Omental fat pad (tissue), 4 donors: ENCODE measurements at places on chromosomes 1 and 21. TPM values are rescaled to one million over a fixed set of nuclear protein-coding genes. Genes with fewer than 3 reads are reported as not detected.

OR10Z1 gene
- not detected for total RNA-seq

HTR6 gene
- not detected for total RNA-seq

DNA sequence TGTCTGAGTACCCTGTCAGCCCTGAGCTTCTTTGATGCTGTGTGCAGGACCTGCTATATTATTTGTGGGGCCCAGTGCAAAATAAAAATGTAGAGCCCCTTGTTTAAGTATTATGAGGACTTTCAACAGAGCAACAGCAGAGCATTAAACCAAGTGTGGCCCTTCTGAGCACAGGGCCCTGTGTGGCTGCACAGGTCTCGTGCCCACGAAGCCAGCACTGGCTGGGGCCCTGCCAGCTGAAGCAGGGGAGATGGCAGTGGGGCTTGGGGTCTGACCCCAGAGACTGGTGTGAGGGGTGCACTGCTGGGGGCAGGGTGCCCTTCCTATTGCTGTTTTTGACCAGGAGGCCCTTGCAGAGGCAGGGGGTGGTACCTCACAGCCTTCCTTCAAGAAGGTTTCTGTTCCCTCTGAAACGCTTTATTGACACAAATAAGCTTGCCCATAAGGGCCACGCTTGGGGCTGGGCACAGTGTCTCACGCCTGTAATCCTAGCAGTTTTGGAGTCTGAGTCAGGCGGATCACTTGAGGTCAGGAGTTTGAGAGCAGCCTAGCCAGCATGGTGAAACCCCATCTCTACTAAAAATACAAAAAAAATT is 2.2 kb upstream of the SEMA4A start:
- DNase-seq: no peak

AMY1C gene
- total RNA-seq: not detected

PRR9 gene
- 2.0 TPM for total RNA-seq

DNA sequence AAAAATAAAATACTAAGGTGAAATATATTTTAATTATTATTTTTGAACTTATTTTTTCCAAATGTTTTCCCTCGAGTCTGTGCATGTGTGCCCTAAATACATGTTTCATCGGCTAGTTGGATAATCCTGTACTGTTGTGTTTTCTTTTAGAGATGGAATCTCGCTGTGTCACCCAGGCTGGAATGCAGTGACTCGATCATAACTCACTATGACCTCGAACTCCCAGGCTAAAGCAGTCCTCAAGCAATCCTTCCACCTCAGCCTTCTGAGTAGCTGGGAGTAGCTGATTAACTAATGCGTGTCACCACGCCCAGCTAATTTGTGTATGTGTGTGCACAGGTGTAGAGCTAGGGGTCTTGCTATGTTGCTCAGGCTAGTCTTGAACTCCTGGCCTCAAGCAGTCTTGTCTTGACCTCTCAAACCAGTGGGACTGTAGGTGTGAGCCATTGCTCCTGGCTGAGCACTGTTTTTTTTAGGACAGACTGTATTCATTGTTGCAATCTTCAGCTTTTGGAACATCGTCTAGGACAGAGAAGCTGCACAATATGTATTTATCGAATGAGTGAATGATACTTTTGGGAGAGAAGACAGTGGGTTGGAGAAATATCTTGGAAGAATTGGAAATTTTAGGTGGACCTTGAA is 4.8 kb upstream of the TMCO1 start:
- DNase-seq: no peak

ATF6 gene
- total RNA-seq: 34.5 TPM

DNA sequence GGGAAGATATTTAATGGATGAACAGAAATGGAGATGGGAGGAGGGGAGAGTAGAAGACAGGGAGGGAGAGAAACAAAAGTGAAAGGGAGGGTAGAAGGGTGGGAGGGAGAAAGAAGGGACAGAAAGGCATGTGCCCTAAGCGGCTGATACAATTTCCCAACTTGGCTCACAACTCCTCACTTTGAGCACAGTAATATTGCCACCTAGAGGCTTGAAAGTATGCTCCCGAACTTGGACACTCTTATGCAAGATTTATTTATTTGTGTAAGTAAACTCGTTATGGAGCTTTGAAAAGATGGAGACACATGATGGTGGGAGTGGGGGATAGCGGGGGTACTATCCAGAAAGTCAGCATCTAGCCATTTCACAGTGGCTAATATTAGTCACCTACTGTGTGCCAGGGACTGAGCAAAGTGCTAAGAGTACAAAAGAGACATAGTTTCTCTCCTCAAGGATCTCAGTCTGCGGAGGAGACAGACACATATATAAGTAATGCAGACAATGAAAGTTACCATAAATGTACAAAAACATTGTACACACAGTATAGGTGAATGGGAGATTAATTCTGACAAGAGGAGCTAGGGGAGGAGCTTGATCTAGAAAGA is 189.7 kb downstream of the SEC16B start:
- no peak for DNase-seq

GRCh38 chr1:171788696-171789095 is 7.2 kb downstream of the METTL13 start:
- DNase-seq: no peak

GRCh38 chr1:247317702-247318101 is 14.0 kb downstream of the ZNF496 start:
- no peak for DNase-seq

GRCh38 chr1:184664661-184665060 is 90.0 kb downstream of the EDEM3 start:
- no peak for DNase-seq

DUSP23 gene
- 93.1 TPM for total RNA-seq

- DNase-seq: no peak
Observed at GRCh38 chr21:39604951-39605350, 7.8 kb upstream of the B3GALT5 start.

AMPD1 gene
- total RNA-seq: not detected

DNA sequence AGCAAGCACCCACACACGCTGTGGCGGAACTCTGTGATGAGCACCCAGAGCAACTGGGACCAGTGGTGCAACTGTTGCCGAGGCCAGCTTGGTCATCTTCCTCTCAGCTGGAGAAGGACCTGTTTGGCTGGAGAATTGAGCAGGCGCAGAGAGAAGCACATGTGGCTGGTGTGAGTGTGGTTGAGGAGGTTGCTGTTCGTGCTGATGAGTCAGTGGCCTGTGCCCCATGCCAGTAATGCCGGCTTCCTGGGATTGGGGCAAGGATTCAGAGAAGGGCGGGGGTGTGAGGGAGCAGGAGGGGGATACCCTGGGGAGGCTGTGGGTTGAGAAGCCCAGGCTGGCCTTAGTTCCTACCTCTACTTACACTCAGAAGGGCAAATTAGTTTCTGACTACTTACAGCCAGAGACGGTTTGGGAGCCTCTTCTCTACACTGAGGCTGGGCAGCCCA is 57.5 kb upstream of the EPS8L3 start:
- DNase-seq: peak; percentile 60

DNA sequence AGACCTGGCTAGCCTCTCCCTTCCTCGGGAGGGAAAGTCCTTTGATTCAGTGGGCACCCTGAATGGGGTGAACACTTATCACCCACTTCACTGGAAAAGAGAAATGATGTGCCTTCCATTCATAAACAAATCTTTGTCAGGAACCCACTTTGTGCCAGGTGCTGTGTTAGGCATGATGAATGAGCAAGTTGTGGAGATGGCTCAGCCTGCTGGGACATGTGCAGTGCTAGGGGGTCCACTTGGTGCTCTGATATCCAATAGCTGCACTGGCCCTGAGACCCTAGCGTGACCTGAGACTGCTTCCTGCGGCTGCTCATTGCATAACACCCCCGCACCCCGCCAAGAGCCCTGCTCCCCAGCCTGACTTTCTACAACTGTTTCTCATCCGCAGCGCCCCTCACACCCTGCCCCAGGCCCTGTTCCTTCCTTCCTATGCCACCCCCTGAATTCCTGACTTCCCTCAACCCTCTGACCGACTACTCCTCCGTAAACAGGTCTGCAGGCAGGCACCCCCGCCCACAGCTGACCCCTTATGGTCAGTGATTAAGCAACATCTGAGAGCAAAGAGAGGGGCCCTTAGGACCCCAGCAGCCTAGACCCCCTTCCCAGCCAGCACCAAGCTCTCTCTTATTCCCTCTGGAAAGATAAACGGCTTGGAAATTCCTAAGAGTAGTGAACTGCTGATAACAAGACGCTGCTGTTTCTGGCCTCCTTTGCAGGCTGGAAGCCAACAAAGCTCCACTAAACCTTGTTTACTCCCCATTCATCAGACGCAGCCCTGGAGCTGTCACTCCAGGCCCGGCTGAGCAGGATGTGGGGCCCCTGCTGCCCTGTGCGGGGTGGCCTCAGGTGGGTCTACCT is 12.9 kb downstream of the CSRP1 start:
- DNase-seq: no peak

SPRR5 gene
- not detected for total RNA-seq

DNA sequence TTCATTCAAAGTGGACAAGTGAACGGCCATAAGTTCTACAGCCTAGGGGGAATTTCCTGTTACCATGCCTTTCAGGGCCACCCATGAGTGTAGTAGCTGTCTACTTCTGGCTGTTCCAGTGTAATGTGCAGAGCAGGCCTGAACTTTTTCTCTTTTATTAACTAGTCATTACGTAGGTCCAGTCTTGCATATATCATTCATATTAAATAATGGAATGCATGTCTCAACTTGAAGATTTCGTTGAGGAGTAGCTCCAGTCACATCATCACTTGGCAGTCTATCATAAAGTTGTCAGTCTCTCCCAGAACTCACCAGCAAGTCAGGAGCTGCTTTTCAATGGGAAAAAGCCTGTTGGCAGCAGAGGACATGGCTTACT is 12.0 kb upstream of the GIPC2 start:
- DNase-seq: no peak

- peak; percentile 43 for DNase-seq
Observed at GRCh38 chr1:20185834-20186782, at the start of the genes PLA2G2C and UBXN10. PLA2G2C (minus strand) TSS chr1:20186518; CDS start chr1:20177363, 9,155 bp downstream. UBXN10 (plus strand) TSS chr1:20186096; CDS start chr1:20190562, 4,466 bp downstream.

RPE65 gene
- total RNA-seq: not detected

DNA sequence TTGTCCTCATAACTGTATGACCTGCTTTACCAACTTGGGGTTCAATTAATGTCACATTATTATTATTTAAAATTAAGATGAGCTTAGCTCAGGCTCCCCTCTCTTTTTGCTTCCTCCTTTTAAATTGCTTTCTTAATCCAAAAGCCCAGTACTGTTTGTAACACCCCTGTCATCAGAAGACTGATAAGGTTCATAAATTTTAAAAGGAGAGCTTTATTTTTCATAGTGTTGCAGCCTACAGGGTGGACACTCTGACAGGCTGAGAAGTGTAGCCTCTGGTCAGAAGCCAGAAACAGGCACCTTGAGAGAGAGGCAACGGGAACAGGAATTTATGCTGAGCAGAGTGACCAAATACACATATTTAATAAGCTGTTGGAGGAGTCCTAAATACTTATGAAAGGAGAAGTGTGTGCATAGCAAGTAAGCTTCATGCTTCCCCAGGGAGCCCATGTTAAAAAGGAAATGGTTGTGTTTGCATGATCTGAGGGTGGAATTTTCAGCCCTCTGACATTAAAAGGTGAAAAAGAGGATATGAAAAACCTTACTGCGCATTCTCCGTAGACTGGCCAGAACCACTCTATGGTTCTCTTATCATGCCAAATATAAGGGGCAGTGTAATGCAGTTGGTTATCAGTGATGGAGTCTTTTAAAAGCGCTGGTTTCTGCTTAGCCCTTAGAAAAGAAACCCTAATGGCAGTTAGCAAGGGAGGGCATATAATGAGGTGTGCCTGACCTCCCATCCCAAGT is 30.5 kb upstream of the FGGY start:
- no peak for DNase-seq

DNA sequence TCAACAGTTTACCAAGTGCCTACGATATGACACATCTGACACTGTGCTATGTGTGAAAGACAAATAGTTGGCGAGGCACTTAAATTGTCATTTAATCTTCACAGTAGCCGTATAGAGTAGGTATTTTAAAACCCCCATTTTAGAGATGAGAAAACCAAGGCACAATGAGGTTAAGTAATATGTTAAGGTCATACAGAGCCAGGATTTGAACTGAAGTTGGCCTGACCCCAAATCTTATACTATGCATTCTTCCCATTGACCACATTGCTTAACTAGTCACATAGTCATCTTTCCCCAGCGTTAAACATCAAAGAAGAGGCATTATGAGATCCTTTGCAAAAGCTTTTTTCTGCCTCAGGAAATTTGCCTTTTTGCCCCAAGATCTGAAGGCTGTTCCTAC is 3.9 kb downstream of the INKA2 start:
- DNase-seq: no peak

- no peak for DNase-seq
Observed at GRCh38 chr1:220164116-220164515, 70.2 kb downstream of the IARS2 start.

BRINP3 gene
- total RNA-seq: 0.19 TPM

GRCh38 chr1:91817211-91817905 is 68.6 kb downstream of the TGFBR3 start:
- no peak for DNase-seq

CAPN8 gene
- not detected for total RNA-seq

DNA sequence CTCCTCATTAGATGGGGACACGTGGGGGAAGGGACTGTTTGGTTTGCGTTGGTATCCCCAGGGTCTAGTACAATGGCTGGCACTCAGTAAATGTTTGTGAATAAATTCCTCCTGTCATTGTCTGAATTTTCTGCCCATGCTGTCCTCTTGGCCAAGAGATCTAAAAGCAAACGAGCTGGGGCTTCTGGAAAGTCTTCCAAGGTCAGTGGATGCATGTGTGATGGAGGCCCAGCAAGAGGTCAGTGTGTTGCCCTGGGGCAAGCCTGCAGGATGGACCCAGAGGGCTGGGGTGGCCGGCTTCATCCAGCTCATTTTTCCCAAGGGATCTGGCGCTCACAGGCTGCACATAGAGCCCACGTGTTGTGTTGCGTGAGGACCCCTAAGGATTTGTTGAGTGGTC is 30.0 kb upstream of the JUN start:
- no peak for DNase-seq

ESPN gene
- total RNA-seq: not detected

- peak; percentile 73 for DNase-seq
Observed at GRCh38 chr1:110207831-110208230, 2.3 kb upstream of the KCNC4 start.

GRCh38 chr1:61081686-61082310 is 563 bp upstream of the NFIA start:
- no peak for DNase-seq

DNA sequence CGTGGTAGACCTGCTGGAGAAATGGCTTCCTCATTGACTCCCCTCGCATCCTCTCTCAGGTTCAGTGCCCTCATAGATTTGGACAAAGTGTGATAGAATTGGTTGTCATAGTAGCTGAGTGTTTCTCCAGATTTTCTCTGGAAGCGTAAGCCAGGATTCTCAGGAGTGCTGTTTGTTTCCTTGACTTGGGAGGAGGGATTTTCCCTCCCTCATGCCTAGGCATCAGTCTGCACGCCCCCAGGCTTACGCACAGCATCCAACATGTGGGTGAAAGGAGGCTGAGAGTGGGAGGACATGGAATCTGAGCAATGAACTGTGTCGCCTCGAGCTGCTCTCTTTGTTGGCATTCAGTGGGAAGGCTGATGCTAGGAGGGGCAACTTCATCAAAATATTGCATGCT is 503.5 kb downstream of the LTN1 start:
- DNase-seq: no peak

TMPRSS2 gene
- not detected for total RNA-seq

DNA sequence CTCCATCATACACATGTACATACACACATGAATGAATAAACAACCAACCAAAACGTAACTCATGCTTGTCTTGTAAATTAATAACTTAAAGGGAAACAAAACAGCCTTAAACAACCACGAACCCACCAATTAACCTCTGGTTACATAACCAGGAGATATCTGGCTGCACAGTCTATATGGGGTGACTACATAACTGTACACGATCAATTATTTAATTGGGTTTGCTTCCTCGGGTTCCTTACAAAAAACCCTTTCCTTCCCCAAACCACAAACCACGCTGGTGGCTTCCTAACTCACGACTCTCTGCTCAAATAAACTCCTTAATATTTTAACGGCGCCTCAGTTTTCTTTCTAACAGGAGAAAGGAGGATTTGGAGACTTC is 744 bp downstream of the ZNF670 start:
- no peak for DNase-seq

IL6R gene
- total RNA-seq: 78.9 TPM
